ENCODE measurements at places on chromosomes 12 and 14. TPM values are rescaled to one million over a fixed set of nuclear protein-coding genes. Genes with fewer than 3 reads are reported as not detected.

GRCh38 chr12:100555722-100556121 lies 17.8 kb upstream of the GAS2L3 start:
- no peak for DNase-seq

DNA sequence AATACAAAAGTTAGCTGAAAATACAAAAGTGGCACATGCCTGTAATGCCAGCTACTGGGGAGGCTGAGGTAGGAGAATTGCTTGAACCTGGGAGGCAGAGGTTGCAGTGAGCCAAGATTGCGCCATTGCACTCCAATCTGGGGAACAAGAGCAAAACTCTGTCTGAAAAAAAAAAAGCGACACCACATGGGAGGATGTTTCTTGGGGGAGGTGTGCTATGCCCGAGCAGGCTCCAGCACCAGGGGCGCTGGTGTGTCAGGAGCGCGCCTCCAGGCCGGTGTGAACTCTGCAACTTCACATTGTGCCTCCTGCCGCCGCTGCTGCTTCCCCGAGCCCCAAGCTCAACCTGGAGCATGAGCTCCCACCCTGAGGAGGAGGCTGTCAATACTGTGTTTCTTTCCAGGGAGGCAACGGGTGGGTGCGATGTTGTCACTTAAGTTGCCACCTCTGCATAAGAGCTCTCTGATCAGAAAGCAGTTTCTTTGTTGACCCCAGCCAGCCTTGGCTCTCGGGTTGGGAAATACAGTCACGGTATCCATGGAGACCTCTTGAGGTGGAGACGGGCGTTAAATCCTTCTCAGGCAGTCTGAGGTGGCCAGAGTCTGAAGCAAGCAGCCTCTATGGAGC lies 18.9 kb downstream of the DEGS2 start:
- no peak for DNase-seq

- no peak for DNase-seq
Observed at GRCh38 chr12:19382111-19382526, 57.2 kb upstream of the AEBP2 start.

The INSM2 gene
- not detected for total RNA-seq

DNA sequence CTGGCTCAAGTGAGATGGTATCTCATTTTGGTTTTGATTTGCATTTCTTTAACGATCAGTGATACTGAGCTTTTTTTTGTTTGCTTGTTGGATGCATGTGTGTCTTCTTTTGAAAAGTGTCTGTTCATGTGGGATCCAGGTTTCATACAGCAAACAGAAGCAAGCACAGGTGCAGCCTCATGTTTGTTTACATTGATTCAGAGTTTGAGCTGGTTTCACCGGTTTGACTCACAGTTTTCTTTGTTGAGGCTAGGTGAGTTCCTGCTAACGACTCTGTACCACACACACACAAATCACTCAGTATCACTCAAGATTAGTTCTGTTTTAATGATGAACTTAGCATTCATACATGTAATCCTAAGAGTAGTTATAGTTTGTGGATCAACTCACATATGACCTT lies 3.7 kb downstream of the OR10G2 start:
- DNase-seq: no peak

The HOXC4 gene
- total RNA-seq: 0.20 TPM

- DNase-seq: no peak
Observed at GRCh38 chr12:101050631-101051030, 159.4 kb downstream of the SLC5A8 start.

DNA sequence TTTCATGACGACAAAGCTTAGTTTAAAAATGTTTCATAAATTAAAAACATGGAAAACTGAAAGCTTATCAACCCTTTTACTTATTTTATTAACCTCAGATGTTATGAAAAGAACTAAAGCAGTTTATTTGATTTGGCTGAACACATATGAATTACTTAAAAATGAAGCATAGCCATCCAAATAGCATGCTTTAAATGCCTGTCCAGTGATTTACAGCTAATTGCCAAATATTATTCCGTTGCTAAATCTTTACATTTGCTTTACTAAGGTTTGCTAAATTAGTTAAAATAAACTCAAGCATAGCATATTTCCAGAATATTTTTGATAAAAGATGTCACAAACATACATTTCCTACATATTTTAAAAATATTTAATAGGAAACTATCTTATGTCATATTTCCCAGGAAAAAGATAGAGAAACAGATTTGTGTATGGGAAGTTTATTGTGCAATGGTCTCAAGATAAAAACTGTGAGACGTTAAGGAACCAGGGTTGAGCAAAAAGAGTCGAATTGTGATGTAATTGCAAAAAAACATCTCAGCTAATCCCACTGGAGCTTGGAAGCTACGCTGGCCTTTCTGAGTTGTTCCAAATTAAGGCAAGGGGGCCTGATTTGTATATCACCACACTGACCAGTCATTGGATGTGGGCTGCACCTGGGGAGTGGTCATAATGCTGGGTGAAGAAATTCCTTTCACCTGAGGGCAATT lies 25.8 kb downstream of the GPR135 start:
- no peak for DNase-seq

GRCh38 chr14:87158283-87158682 lies 834.7 kb downstream of the GALC start:
- DNase-seq: no peak

GRCh38 chr14:34780646-34781045 lies 66.3 kb upstream of the CFL2 start:
- no peak for DNase-seq

The GDF3 gene
- total RNA-seq: not detected

- DNase-seq: no peak
Observed at GRCh38 chr14:60670989-60671388, 21.7 kb upstream of the SIX1 start.

The KCNJ8 gene
- total RNA-seq: 56.5 TPM

- DNase-seq: no peak
Observed at GRCh38 chr12:130474599-130475269, 137.0 kb downstream of the PIWIL1 start.
